Stimulated activated CD4-positive, alpha-beta T cell treated with anti-CD3 and anti-CD28 coated beads, Interleukin-4, amount 100 ng/mL, for 1 hour (primary cell): ENCODE measurements at places on chromosomes 2 and 18.

DNA sequence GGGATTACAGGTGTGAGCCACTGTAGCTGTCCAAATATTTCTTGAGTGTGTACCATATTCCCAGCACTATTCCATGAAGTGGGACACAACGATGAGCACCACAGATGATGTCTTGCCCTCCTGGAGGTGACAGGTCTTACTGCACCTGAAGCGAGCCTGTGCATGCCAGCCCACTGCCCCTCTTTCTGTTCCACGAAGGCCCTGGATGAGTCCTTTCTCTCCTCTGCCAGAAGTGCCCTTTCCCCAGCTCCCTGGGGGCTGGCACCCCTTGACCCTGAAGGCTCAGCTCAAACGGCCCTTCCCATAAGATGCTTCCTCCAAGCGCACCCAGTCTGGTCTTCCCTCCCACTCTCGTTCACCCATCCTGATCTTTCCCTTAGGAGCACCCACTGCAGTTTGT lies 5.5 kb downstream of the ATP6V1B1 start:
- no peak for DNase-seq

GRCh38 chr2:100589527-100589926 lies 26.7 kb downstream of the PDCL3 start:
- no peak for DNase-seq

GRCh38 chr2:203470371-203470770 lies 64.7 kb downstream of the RAPH1 start:
- no peak for DNase-seq

- no peak for DNase-seq
These were observed 68.9 kb upstream of the BOD1L2 start for GRCh38 chr18:57077786-57078552.

DNA sequence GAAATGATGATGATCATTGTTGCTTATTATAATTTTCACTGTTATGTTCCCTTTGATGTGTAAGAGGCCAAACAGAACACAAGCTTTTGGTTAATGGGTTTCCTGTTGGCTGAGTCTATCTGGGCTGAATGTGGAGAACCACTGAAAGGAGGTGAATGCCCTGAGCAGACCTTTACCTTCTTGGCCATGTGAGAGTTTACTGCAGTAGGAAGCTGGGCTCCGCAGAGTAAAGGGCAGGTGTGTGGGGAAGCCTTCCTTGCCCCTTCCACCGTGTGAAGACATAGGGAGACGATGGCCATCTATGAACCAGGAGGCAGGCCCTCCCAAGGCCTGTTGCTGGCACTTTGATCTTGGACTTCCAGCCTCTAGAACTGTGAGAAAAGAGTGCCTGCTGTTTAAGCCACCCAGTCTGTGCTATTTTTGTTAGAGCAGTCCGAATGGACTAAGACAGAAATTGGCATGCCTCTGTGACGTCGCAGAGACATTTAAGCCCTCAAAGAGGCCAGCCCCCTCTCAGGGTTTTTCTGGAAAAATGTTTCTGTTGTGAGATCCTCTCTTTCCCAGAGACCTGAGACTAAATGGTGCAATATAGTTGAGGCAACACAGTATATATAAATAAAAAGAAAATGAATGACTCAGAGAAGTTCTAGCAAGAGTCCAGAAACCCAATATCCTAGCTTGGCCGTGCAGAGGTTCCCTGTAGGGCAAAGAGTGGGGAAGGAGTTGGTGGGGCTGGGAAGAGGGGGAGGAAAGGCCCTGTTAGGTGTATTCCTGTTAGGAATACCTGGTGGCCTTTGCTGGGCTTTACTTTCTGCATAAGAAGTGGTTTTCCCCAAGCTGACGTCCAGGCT lies 121.9 kb upstream of the LGALSL start:
- no peak for DNase-seq

DNA sequence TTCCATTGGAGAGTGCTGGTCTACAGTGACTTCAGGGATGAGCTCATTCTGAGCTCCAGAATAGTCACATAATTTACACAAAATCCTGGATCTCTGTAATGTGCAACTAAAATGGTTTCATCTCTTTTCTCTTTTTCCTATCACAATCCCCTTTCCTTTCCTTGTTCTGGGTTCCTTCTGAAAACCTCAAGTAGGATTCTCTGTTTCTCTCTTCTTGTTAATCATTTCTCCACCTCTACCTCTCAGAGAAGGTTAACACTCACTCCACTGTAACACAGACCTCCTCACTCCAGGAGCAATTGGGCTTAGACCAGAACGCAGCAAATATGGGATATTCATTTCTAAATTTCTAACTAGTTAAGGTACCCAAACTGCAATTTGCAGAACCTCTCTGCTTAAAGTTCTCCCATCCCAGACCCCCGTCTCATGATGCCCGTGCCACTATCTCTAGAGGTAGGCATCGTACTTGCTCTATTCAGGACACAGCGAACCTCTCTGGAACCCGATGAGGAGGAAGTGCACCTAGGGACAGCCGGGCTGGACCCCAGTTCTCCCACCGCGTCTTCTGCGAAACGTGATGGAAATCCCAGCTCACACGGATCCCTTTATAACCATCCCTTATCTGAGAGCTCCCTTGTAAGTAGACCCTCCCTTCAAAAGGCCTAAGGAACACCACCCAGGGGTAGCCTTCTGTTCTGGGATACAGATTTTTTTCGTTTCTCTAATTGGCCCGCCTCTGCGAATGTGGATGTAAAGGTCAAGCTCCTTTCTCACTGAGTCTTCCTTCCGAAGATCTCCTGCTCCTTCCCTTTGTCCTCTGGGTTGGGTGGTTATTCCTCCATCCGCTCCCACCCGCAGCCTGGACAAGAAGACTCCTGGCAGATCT lies 1.3 kb downstream of the FOXI3 start:
- no peak for DNase-seq

- DNase-seq = no peak
These were observed 1.9 kb downstream of the CCDC68 start for GRCh38 chr18:54957296-54957832.

- DNase-seq = no peak
These were observed 371.1 kb downstream of the NCKAP5 start for GRCh38 chr2:133197156-133197555.

GRCh38 chr2:235051436-235052260 lies 99.8 kb downstream of the SH3BP4 start:
- DNase-seq = no peak

DNA sequence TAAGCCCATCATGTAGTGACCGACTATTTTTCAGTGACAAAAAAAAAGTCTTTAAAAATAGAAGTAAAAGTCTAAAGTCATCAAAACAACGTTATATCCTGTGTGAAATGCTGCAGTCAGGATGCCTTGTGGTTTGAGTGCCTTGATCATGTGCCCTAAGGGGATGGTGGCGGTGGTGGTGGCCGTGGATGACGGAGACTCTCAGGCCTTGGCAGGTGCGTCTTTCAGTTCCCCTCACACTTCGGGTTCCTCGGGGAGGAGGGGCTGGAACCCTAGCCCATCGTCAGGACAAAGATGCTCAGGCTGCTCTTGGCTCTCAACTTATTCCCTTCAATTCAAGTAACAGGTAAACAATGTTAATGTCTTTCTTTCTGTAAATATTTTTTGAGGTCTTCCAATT lies at the start of gene CD28:
TSS of gene CD28 (plus strand) at position 237 of the 400 bp plus-strand sequence. CDS start at position 295, 58 bp downstream.
- peak; percentile 77 for DNase-seq

DNA sequence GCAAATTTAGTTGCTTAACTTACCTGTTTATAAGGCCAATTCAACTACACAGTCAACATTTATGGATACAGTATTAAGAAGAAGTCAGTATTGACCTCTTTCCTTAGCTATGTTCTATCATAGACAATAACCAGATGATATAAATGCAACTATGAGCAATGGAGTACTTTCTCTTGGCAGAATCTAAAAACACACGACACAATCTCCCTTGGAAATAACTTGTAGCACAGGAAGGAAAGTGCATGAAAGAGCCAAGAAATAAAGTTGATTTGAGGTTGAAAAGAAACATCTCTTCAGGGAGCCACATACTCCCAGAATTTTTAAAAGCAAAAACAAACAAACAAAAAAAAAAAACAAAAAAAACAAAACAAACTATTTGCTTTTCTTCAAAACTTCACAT lies 145.0 kb downstream of the EVA1A start:
- no peak for DNase-seq

- peak; percentile 40 for DNase-seq
These were observed 8.6 kb downstream of the MREG start for GRCh38 chr2:216004697-216005283.

DNA sequence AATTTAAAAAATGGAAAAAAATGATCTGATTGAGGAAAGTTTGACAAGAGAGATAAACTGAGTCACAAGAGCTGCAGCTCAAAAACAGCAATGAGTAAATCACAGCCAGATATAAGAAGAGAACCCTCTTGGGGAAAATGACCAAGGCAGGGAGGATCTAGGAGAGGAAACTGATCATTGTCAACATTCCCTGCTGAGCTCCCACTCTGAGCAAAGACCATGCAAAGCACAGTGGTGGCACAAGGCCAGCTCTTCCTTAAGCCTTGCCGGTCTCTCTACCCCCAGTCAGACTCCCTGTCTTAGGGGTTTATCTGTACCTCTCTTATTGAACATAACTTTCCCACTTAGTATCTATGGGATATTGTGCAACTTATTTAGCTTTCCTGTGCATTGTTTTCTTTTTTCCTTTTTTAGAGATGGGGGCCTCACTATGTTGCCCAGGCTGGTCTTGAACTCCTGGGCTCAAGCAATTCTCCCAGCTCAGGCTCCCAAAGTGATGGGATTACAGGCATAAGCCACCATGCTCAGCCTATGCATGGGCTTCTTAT lies 54.0 kb upstream of the PPP1CB start:
- no peak for DNase-seq

DNA sequence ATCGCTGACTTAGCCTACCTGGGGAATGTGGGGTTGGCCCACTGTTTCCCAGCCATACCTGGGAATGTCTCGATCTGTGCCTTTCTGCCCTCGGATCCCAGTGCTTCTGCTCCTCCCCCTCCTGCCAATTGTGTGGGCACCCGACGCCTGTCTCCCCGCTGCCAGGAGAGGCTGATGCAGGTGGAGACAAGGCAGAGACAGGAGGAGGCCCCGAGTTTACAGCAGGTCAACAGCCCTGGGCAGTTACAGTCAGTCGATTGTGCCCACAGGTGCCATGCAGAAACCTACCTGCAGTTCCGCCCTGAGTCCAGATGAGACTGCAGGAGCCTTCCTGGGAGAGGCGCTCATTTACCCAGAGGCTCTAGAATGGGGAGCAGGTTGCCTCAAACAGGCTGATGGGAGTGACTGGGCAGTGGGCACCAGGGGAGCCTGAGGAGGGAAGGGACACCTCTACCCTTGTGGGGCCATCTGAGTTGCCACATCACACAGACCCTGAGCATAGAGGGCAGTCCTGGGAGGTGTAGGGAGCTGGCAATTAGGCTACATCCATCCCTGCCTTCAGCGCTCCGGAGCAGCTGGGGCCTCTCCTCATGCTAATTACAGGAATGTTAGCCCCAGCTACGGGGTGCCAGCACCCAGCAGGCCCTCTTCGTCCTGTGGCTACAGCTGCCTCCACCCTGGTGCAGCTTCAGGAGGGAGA lies 300.1 kb downstream of the NDUFA10 start:
- no peak for DNase-seq

GRCh38 chr2:110675679-110676078 lies 2.2 kb downstream of the BUB1 start:
- no peak for DNase-seq

GRCh38 chr18:48982266-48982665 lies 31.5 kb upstream of the SMAD7 start:
- no peak for DNase-seq

DNA sequence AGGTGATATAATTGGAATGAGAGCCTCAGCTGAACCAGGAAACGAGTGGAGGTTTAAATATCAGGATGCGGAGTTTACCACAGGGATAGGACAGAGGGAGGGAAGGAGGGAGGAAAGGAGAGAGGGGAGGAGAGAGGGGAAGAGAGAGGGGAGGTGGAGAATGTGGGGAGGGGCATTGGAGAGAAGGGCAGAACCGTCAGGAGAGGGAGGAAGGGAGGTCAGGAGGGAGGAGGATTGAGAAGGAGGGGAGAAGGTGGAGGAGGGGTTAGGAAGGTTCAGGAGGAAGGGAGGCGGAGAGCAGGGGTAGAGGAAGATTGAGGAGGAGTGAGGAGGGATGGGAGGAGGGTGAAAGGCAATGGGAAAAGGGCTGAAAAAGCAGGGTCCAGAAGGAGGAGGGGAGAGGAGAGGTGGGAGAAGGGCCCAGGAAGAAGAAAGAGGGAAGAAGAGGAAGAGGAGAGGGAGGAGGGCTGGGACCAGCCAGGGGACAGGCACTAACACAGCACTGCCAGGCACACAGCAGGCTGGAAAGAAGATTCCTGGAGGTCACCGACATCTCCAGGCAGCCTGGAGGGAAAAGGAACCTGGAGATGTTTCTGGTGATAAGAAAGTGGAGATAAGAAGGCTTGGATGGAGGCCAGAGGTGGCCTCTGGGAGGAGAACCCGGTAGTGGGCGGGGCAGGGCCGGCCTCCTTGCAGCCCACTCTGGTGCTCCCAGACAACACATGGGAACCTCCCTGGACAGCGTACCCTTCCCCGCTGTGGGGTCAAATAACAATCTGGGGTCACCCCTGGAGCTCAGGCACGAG lies 176.7 kb upstream of the SMAD2 start:
- DNase-seq = no peak

DNA sequence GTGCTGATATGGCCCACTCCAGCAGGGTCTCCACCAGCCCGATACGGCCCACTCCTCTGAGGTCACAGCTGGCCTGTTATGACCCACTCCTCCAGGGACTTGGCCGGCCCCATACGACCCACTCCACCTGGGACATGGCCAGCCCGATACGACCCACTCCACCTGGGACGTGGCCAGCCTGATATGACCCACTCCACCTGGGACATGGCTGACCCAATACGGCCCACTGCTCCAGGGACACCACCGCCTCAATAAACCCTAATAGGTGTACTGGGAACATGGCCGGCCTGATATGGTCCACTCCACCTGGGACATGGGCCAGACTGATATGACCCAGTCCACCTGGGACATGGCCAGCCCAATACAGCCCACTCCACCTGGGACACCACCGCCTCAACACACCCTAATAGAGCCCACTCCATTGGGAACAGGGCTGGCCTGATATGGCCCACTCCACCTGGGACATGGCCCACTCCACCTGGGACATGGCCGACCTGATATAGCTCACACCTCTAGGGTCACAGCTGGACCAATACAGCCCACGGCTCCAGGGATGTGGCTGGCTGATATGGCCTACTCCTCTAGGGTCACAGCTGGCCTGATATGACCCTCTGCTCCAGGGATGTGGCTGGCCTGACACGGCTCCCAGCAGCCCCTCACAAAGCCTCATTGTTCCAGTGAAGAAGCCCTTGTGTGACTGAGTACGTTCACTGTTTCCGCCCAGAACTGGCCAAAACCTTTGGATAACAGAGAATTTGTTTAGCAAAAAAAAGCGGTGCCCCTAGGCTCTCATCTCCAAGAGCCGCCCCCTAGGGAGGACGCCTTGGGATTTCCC lies 245.6 kb downstream of the HDAC4 start:
- DNase-seq = no peak

GRCh38 chr2:45072862-45073237 lies 63.6 kb upstream of the SIX2 start:
- DNase-seq = no peak

DNA sequence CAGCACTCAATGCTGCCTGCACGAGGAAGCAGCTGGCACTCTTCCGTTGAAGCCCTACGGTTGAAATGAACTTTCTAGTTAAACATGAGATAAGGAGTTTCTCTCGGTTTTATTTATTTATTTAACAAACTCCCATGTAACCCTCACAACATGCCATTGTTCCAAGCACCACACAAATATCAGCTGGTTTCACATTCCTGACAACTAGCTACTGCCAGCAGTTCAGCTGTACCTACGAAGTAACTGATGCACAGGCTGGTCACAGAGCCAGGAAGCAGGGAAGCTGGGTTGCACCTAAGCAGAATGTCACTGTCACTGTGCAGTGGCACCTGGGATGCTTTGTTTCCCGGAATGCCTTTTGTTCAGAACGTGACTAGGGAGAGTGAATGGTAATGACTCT lies 18.1 kb downstream of the TIMM21 start:
- no peak for DNase-seq
